Omental fat pad (tissue), 4 donors: ENCODE measurements at places on chromosomes 5 and 9. TPM values are rescaled to one million over a fixed set of nuclear protein-coding genes. Genes with fewer than 3 reads are reported as not detected.

Gene ARHGEF39
- 2.8 TPM for total RNA-seq

Gene DPYSL3
- 33.9 TPM for total RNA-seq

Gene NUTM2G
- total RNA-seq: not detected

Gene GRXCR2
- total RNA-seq: not detected
